ENCODE measurements at places on chromosomes 1 and 21.

DNA sequence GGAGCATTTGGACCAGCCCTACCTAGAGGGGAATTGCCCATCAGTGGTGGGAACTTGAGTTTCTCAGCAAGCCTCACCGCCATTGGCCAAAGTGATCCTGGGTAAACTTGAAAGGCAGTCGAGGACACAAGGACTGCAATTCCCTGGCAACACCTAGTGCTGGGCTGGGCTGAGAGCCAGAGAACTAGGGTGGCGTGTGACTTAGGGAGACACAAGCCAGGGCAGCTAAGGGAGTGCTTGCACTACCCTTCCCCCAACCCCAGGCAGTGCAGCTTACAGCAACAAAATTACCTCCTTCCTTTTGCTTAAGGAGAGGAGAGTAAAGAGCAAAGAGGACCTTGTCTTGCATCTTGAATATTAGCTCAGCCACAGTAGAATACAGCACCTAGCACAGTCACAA lies 176.9 kb upstream of the PRMT6 start:
- no peak for DNase-seq

- no peak for DNase-seq
Measured at GRCh38 chr1:33424205-33424604, 6.7 kb downstream of the PHC2 start.

- no peak for DNase-seq
Measured at GRCh38 chr1:17877896-17878295, 122.8 kb downstream of the ACTL8 start.

DNA sequence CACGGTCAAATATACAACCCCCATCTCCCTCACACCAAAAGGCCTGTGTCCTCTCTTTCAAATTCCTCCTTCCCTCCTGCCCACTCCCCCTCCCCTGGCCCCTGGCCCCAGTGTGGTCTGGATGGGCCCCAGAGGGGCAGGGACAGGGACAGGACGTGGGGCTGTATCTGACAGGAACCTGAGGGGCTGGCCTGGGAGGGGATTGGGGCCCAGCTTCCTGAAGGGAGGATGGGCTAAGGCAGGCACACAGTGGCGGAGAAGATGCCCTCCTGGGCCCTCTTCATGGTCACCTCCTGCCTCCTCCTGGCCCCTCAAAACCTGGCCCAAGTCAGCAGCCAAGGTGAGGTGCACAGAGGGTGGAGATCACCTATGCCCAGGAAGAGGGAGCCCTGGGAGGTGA lies at the start of gene MPL:
TSS of gene MPL (plus strand) at position 231 of the 400 bp plus-strand sequence. CDS start at position 262, 31 bp downstream.
- no peak for DNase-seq

- DNase-seq, result no peak
Measured at GRCh38 chr1:51093581-51093980, 8.4 kb upstream of the C1orf185 start.

- DNase-seq, result no peak
Measured at GRCh38 chr1:6868660-6869380, 83.6 kb downstream of the CAMTA1 start.

DNA sequence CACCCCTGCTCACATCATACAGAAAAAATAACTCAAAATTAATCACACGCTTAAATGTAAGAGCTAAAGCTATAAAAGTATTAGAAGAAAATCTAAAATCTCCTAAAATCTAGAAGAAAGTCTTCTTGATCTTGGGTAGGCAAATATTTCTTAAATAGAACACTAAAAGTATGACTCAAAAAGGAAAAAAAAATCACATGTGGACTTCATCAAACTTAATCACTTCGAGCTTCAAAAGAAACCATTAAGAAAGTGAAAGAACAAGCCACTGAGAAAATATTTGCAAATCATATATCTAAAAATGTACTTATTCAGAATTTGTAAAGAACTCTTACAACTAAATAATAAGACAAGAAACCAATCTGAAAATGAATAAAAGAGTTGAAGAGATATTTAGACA lies 32.7 kb downstream of the LRRC52 start:
- no peak for DNase-seq

DNA sequence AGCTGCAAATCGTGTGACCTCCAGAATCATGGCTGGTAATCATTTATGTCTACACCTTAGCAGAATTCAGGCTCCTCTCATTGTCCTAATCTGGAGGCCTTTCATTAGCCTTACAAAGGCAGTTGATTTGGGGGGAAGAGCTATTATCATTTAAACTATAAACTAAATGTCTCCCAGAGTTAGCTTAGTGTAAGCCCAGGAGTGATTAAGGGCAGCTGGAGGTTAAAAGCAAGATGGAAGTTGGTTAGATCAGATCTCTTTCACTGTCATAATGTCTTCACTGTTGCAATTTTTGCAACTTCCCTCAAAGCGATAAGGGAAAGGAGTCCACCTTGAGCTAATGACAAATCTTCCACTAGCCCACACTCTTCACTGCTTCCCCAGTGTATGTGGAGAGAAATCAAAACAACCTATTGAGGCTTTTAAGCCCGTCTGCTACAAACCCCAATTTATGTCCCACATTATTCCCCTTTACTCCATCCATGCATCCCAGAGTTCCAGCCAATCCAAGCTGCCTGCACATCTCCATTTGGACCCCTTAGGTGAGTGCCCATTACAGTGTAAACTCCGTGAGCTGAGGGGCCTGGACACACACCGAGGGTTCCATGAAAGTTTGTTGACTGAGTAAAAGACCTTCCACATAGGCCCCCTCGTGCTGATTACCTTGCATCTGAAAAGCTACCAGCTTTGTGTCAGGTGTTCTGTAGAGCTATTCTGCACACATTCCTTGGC lies 61.5 kb upstream of the KLHDC7A start:
- no peak for DNase-seq

GRCh38 chr1:23116216-23116836 lies 52.3 kb downstream of the LUZP1 start:
- no peak for DNase-seq

DNA sequence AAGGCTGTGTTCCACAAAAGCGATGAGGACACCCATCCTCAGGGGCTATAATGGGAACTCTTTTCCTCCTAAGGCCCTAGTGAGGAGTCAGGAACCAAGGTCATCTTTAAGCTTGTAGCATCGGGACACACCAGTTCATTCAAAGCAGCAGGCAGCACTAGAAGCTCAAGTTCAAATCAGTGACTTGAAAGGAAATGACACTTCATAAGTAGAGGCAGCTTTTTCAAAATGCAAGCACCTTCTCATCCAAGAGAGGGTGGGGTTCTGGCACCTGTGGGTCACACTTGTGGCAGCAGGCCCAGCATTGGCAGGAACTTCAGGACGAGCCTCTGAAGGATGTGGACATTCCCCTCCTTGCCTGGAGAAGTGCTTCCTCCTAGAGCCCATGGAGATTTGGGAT lies 496.3 kb downstream of the KIF26B start:
- no peak for DNase-seq

DNA sequence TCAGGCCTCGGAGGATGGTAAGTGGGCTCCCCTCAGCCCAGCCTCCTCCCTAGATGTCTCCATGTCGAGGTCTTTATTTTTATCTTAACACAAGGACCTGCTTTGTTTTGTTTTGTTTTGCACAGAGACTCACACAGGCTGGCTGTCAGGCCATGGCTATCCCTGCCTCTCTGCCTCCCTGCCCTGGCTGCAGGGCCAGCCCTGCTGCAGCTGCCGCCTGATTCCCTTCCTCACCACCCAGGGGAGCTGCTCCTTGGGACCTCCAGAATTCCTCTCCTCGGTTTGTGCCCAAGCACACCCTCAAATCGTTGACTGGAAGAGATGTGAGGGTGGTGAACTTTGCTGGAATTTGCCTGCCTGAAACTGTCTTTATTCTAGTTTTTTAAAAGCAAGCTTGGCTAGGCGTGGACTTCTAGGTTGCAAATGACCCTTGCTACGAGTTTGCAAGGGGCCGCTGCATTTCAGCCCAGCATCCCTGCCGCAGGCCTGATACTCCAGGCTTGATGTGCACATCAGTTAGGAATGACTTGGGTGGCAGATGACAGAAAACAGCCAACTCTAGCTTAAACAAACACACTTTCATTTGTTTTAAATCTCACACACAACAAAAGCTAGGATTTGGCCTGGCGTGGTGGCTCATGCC lies 37.1 kb downstream of the WNT9A start:
- no peak for DNase-seq

DNA sequence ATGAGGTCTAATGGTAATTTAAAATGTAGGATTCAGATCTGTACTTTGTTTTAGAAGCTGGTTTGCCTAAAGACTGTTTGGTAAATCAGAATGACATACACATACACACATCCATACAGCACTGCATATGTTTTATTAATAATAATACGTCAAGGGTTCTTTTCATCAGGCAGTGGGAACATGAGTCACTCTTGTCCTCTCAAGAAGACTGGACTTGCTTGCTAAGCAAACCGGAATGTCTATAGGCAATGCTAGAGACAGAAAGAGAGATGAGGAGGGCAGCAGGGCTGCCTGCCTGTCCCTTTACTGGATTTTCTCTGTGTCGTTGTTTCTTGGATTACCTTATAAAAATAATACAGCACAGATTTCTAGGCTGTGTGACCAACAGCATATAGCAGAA lies 119.1 kb upstream of the GALNT2 start:
- DNase-seq, result no peak

GRCh38 chr1:228792601-228793000 lies 57.3 kb downstream of the RHOU start:
- DNase-seq, result no peak

- no peak for DNase-seq
Measured at GRCh38 chr21:20997311-20997635, 936 bp upstream of the NCAM2 start.

DNA sequence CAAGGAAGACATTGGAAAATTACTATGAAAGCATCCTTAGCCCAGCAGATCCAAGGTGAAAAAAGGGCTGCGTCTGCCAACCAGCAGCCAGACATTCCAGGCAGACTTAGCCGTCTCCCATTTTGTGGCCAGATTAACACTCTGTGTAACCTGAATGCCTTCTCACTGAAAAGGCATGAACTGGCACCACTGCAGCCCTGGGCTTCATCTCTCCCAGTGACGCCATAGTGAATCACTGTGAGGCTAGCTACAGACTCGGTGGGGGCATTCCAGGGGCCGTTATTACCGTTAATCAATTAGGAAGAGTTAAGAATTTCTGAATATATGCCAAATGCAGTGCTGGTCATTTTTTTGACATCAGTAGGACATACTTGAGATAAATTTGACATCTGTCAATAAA lies 627.4 kb downstream of the LMO4 start:
- no peak for DNase-seq

- no peak for DNase-seq
Measured at GRCh38 chr1:54095546-54096226, 42.3 kb downstream of the TCEANC2 start.

DNA sequence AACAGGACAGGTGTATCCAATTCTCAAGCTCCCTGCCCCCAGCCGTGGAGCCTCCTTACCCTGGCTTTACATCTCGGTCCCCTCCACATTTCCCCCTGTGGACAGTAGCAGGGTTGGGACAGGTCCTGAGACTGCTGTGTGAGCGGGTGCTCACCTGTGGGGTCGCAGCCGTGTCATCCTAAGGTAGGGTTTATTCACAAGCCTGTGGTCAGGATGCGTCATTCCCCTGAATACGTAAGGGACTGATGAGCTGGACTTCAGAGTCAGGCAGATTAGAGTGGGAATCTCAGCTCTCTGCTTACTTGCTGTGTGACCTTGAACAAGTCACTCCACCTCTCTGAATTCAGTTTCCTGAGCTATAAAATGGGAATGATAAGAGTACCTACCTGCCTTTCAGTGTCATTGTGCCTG lies 17.7 kb downstream of the ZNF362 start:
- DNase-seq, result no peak

GRCh38 chr1:89001510-89001909 lies 9.1 kb upstream of the KYAT3 start:
- DNase-seq, result no peak

Data from stimulated activated CD4-positive, alpha-beta T cell treated with anti-CD3 and anti-CD28 coated beads, Interleukin-2, amount 100 ng/mL, for 48 hours (primary cell).